Panc1 (cell line): ENCODE measurements at places on chromosomes 7 and 10.

- H3K27ac ChIP-seq: no peak overlapping the region
- H3K4me3 ChIP-seq: no peak overlapping the region
- DNase-seq: no peak
- H3K36me3 ChIP-seq: no peaks in the 10 kb centered on the region
- no peaks in the 10 kb centered on the region for H3K4me1 ChIP-seq
- peaks cover 2% of the 10 kb centered on the region; the same call in 1 of the 2 replicates for H3K27me3 ChIP-seq
These were observed 134.6 kb upstream of the MGMT start for GRCh38 chr10:129332476-129332875.

DNA sequence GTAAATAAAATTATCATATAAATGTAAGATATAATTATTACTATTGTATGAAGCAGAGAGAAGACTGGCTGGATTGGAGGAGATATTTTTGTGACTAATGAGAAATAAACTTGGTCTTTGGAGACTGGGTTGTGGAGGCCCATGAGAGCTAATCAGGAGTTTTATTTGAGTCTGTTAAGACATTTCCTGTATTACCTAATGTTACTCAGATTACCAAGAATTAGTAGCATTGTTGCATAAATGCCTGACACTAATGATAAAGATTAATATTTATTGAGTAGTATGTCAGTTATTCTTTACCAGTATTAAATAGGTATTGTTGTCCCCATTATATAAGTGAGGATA, 7.1 kb downstream of the CCDC126 start:
- no peak for DNase-seq
- H3K27ac ChIP-seq: no peak overlapping the region

- H3K4me3 ChIP-seq: peak overlapping the region; percentile 69
- no peaks in the 10 kb centered on the region for H3K27me3 ChIP-seq
- H3K27ac ChIP-seq: peak overlapping the region; percentile 84
- peaks cover 18% of the 10 kb centered on the region for H3K4me1 ChIP-seq
- no peaks in the 10 kb centered on the region for H3K36me3 ChIP-seq
These were observed 534 bp downstream of the UBE3C start for GRCh38 chr7:157139111-157139809.

- no peak overlapping the region for H3K4me3 ChIP-seq
- no peak overlapping the region for H3K27ac ChIP-seq
- no peaks in the 10 kb centered on the region for H3K4me1 ChIP-seq
- H3K27me3 ChIP-seq: no peaks in the 10 kb centered on the region
- H3K36me3 ChIP-seq: no peaks in the 10 kb centered on the region
- no peak for DNase-seq
These were observed 162.0 kb downstream of the REEP3 start for GRCh38 chr10:63683223-63683622.

GRCh38 chr10:30625080-30625479, 4.5 kb downstream of the LYZL2 start:
- no peak for DNase-seq
- H3K36me3 ChIP-seq: no peaks in the 10 kb centered on the region
- H3K27ac ChIP-seq: no peak overlapping the region

DNA sequence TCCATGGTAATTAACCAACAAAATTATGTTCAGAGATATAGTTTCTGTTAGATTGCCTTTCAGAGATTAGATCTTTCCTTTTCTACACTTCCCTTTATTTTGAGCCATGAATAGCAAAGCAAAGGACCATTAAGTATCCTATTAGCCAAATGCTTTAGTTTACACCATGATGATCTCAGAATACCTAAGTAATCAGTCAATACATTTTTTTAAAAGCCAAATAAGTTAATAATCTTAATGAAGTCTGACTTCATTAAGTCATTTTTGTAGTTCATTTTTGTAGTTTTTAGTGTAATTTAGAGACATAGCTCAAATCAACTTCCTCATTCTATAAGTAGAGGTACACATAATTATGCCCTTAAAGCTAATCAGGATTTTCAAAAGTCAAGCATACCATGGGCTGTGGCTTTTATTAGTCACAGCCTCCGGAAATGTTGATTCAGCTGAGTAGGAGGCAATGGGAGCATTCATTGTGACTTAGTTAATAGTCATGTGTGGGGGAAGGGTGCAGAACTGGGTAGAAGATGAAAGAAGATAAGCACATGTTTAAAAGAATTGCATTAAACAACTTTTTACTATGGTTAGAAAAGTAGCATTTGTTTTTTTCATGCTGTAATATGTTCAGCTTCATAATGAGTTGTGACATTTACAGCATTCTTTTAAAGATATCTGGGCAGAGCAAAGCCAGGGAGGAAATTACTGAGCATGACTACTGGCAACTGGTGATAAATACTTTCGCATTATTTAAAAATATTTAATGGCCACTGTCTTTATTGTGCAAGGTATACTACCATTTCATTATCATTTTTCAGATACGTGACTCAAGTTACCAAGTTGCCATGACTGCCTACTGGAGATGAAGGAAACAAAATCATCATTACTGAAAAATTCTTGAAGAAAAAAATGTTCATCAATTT, 57.3 kb upstream of the CCDC71L start:
- no peaks in the 10 kb centered on the region for H3K36me3 ChIP-seq
- no peak overlapping the region for H3K27ac ChIP-seq
- DNase-seq: peak; percentile 86

DNA sequence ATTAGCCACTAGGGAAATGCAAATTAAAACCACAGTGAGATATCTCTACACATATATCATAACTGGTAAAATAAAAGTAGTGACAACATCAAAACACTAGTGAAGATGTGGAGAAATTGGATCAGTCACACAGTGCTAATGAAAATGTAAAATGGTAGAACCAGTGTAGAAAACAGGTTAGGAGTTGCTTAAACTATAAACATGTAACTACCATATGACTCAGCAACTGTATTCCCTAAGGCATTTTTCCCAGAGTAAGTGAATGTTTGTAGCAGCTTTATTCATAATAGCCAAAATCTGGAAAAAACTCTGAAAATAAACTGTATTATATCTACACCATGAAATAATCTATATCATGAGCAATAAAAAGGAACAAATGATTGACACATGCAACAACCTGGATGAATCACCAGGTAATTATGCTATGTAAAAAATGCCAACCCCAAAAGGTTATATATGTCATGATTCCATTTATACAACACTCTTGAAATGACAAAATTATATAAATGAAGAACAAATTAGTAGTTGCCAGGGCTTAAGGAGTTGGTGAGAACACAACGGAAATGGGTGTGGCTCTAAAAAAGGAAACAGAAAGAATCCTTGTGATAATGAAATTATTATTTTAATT, 22.8 kb downstream of the SLC25A40 start:
- no peak overlapping the region for H3K27ac ChIP-seq
- no peak overlapping the region for H3K4me3 ChIP-seq
- H3K36me3 ChIP-seq: peaks cover 15% of the 10 kb centered on the region
- H3K4me1 ChIP-seq: peaks cover 4% of the 10 kb centered on the region; the same call in 1 of the 2 replicates
- H3K27me3 ChIP-seq: no peaks in the 10 kb centered on the region
- no peak for DNase-seq

GRCh38 chr7:55065079-55065478, 46.3 kb downstream of the EGFR start:
- peak overlapping the region; percentile 48 for H3K4me3 ChIP-seq
- H3K4me1 ChIP-seq: peaks cover 96% of the 10 kb centered on the region
- DNase-seq: peak; percentile 89
- no peaks in the 10 kb centered on the region; the same call in 1 of the 2 replicates for H3K36me3 ChIP-seq
- H3K27ac ChIP-seq: peak overlapping the region; percentile 100
- no peaks in the 10 kb centered on the region for H3K27me3 ChIP-seq

DNA sequence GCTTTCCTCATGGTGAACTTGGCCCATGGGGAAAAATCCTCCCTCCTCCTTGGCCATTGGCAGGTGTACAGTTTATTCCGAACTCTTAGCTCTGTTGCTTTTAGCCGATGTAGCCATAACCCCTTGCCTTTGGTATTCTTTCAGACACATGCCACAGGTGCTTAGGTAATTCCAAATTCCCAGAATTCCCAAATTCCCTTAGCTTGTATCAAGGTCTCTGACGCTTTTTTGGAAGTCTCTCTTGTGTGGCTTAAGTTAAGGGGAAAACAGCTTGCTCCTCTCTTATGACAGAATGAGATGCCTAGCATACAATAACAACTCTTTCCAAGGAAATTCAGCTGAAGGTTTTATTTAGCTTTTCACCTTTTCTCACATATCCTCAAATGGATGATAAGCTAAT, 68.0 kb downstream of the SUGCT start:
- no peaks in the 10 kb centered on the region for H3K36me3 ChIP-seq
- no peaks in the 10 kb centered on the region for H3K4me1 ChIP-seq
- no peak overlapping the region for H3K4me3 ChIP-seq
- H3K27ac ChIP-seq: no peak overlapping the region

DNA sequence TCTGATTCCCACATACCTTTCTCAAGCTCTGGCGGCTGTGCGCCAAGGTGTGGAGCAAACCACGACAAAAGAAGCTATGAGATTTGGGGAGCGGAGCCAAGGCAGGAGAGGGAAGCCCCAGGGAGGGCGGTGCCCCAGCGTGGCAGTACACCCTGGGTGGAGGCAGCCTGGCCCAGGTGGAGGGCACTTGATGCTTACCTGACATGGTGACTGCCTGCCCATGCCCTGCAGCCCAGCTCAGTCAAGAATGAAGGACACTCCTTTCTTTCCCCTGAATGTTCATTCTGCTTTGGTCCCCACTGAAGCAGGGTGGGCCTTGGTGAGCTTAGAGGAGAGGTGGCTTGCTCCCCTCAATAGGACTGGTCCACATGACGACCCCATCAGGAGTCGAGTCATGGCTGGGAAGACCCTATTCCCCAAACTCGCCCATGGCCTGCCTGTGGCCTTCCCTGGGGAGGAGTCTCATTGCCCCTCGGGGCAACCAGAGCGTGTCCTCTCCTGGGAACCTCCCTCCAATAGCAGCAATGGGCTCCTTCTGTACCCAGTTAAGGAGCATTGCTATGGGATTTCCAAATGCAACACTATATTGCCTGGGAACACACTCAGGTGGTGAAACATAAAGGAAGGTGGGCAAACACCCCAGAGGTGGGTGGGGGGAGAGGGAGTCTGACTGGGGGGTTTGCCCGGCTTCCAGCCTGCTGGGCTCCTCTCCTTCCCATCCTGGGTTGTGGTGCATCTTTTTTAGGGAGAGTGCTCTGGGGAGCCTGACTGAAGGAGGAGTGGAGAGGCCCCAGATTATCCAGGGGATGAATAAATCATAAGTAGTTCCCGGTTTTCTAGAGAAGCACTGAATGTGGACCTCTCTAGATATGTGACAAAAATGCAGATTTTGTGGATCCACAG, 22.7 kb downstream of the RAMP3 start:
- no peak overlapping the region for H3K27ac ChIP-seq
- DNase-seq: no peak
- no peaks in the 10 kb centered on the region for H3K4me1 ChIP-seq
- no peak overlapping the region for H3K4me3 ChIP-seq

DNA sequence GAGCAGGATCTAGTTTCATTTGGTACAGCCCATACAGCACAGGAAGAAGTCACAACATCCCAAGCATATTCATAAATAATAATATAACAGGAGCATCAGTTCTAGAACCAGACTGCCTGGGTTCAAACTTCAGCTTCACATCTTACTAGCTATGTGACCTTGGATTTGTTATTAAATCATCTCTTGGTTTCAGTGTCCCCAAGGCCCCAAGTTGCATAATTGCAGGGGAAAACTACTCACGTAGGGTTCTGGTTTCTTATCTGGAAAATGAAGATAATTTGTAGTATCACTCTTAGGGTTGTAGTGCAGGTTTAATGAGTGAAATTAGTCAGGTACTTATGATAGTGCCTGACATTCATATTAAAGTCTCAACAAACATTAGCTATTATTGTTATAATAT, 5.5 kb upstream of the IQUB start:
- no peaks in the 10 kb centered on the region for H3K27me3 ChIP-seq
- peaks cover 2% of the 10 kb centered on the region; the same call in 1 of the 2 replicates for H3K36me3 ChIP-seq
- no peak for DNase-seq
- H3K27ac ChIP-seq: no peak overlapping the region
